Hypothalamus (tissue), 51 donors: ENCODE measurements at places on chromosomes 11 and 22.

- no peak for DNase-seq
Measured at GRCh38 chr11:12167061-12168000, 56.9 kb downstream of the MICAL2 start.

DNA sequence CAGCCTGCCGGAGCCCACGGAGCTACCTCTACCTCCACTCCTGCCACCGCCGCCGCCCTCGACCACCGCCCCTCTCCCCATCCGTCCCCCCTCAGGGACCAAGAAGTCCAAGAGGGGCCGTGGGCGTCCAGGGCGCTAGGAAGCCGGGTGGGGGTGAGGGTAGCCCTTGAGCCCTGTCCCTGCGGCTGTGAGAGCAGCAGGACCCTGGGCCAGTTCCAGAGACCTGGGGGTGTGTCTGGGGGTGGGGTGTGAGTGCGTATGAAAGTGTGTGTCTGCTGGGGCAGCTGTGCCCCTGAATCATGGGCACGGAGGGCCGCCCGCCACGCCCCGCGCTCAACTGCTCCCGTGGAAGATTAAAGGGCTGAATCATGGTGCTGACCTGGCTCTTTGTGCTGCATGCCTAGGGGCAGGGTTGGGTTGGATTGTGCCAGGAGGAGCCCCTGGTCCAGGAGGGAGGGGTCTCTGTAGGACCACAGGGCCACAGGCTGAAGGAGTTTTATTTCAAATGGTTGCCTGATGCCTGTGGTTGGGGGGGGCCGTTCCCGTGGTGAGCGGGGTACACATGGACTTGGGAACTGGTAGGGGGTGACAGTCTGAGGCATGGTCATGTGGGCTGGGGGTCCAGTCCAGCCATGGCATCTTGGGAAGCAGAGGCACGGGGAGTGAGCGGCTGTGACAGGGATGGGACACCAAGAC is 2.3 kb downstream of the PTPRCAP start:
- DNase-seq: no peak

GRCh38 chr11:15737320-15737719 is 619.0 kb downstream of the SOX6 start:
- no peak for DNase-seq

DNA sequence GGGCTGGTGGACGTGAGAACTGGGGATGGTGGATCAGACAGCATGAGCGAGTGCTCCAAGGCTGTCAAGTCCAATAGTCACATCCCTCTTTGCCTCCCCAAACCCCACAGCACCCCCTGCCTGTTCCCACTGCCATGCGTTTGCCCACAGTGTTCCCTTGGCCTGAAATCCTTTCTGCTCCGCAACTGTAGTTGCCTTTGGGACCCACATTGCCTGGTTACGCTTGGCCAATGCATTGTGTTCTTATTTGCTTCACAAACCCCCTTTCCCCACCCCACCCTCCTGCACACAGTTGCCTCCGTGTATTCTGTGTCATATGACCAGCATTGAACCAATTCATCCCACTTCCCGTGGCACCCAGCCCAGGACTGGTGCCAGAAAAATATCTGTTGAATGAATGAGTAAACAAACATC is 2.1 kb upstream of the KIAA0930 start:
- peak; percentile 55 for DNase-seq

- no peak for DNase-seq
Measured at GRCh38 chr11:29125606-29126005, 891.2 kb downstream of the KCNA4 start.

DNA sequence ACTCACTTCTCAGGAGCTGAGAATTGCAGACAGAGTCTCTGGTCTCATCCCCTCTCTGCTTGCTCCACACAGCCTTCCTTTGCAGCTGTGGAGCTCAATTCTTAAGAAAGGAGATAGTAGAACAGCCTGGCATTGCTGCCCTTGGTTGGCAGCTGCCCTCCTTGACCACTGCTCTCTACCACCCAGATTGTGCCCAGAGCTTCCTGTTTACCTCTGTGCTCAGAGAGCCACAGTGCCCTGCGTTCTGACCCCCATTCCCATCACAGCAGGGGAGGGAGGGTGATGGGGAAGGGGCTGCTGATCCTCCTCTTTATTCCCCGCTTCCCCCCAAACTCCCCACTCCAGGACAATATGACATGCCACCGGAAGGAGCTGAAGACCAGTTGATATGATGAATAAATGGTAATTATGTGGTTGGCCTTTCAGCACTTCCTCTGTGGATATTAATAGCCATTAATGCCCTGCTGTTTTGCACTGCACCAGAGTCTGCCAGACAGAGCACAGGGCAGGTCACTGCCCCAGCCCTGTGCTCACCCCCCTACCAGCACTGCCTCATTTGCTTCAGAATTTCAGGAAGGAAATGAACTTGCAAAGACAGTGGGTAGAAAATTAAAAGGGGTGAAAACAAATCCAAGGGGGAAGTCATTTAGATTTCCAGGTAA is 426.8 kb upstream of the CADM1 start:
- no peak for DNase-seq

GRCh38 chr11:43644621-43645299 is 35.8 kb upstream of the HSD17B12 start:
- no peak for DNase-seq

- no peak for DNase-seq
Measured at GRCh38 chr11:36598051-36598450, at the start of gene RAG2. TSS of gene RAG2 (minus strand) at chr11:36598236. CDS start at chr11:36594168, 4,068 bp downstream.

- peak; percentile 66 for DNase-seq
Measured at GRCh38 chr11:63871962-63872799, 33.3 kb downstream of the MARK2 start.

DNA sequence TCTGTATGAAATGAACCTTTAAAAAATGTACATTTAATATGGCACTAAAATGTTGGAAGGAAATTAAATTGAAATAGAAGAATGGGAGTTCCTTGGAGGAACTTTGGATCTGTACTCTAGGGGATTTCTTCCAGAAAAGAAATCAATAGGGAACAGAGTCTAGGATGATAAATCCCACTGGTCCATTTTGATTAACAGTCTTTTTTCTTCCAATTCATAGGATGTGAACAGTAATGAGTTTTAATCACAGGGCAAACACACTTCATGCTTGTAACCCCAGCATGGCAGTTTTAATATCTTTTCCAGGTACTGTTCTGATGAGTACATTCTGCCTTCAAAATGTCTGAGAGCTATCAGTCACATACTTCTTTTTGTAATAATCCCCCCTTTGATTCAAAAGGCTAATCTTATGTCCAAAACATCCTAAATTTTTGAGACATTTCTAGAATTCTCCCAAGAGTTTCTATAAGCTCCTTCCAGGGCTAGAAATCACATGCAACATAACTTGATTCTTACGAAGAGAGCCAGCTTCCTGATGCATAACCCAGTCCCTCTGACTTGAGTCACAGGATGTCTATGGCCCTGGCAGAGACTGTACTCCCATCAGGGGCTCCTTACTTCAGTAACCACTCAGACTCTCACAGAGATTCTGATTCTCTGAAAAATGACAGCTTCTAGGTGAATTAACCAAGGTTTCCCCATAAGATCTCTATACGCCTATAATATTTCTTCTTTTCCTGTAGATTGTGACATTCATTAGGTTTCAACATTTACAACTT is 112.9 kb downstream of the SLC36A4 start:
- no peak for DNase-seq

- DNase-seq: no peak
Measured at GRCh38 chr11:76861490-76861953, 804 bp downstream of the ACER3 start.

GRCh38 chr11:56783448-56784041 is 35.0 kb upstream of the OR9G4 start:
- no peak for DNase-seq

DNA sequence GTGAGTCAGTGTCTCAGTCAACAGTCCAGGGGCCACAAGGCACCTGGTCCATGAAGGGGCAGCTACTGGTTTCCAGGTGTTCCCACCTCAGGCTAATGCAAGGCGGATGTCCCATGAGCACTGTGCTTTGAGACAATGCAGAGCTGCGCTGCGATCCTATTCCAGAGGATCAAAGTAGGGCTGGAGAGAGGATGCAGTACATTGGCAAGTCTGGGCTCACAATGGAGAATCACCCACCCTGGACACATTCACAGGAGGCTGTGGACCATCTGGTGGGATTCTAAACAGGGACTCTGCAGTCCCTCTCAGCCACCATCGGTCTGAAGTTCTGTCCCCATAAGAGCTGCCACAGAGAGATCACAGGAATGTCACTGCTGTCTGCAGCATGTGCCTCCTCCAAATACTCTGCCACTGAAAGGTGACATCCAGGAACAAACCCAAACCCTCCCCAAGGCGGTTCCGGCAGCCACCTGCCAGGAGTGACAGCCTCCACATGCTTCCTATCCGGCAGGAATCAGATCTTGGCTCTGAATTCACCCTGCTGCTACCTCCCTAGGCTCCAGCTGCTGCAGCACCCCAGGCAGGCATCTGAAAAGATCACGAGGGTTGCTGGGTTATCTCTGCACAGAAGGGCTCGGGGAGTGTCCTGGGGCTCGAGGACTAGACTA is 45.3 kb upstream of the SERPIND1 start:
- DNase-seq: no peak

DNA sequence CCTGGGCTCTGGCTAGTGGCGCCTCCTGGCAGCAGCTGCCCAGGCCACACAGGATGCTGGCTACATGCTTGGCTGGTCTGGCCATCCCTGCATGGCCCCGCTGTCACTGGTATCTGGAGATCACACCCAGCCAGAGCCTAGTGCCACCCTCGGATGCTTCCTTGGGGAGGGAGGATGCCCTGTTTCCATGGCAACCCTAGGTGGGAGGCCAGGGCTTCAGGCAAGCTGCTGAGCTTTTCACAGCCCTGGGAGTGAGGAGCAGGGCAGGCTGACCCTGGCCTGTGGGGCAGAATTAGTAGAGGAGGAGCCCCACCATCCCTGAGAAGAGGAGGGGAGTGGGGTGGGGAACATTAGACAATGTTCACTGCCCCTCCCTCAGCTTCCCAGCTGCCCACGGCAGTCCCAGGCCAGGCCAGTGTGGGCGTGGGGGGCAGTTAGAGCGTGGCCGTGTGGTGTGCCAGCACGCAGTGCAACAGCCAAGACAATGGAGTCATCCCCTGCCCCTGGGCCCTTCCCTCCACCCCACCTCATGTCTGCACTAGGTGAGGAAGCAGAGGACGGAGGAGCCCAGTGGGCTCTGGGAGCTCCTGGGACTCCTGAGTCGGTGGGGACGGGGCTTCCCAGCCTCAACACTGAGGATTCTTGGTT is 50.4 kb downstream of the PARVB start:
- no peak for DNase-seq

- no peak for DNase-seq
Measured at GRCh38 chr11:61710019-61710418, 29.8 kb downstream of the DAGLA start.

DNA sequence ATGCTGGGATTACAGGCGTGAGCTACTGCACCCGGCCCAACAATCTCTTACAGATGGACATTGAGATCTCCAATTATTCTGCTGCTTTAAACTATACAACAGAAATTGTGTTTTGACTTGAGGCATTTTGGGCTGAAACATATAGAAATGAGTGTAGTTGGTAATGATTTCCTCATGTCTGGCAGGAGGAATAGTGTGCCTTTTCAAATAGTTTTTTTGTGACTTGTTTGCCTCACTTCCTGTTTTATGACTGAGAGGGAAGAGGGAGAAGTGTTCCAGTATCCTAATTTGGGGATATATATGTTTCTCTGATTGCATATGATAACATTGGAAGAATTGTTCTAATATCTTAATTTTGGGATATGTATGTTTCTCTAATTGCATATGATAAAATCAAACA is 40.2 kb downstream of the EP300 start:
- no peak for DNase-seq

GRCh38 chr11:102114032-102114431 is 3.8 kb downstream of the YAP1 start:
- no peak for DNase-seq

- no peak for DNase-seq
Measured at GRCh38 chr11:121614636-121615240, 162.0 kb upstream of the SORL1-AS1 start.

GRCh38 chr22:42310291-42311015 is 40.0 kb upstream of the TCF20 start:
- no peak for DNase-seq

DNA sequence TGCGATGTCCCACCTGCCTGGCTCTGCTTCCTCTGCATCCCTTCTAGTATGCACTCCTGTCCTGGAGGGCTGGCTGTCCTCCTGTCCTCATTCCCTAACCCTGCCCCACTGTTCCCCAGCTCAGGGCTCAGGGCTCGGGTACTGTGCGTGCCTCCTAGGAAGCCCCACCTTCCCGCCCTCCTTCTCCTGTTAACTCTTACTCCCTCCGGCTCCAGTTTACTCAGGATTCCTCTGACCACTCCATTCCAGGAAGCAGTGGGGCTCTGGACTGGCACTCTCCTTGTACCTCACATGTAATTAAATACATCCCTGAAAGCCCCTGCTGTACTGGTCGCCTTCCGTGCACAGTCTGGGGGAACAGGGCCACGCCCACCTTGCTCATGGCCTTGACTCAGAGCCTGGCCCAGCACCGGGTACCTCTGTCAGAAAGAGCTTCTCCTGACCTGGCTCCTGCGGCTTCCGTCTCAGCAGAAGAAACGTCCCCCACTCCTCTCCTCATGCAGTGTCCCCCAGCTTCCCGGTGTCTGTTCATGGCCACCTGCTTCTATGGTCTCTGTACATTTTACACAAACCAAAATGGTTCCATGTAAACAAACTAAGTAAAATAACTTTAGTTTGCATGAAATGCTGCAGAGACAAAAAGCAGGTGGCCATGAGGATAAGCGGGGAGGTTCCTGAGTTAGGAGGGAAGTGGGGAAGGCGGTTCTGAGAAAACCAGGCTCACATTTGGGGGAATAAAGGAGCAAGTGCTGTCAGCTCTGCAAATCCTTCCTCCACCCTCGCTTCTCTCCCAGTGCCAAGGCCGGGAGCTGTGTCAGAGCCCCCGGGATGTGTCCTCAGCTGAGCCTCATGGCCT is 445.9 kb downstream of the BRD1 start:
- DNase-seq: no peak

GRCh38 chr11:23455321-23455891 is 595.1 kb upstream of the CCDC179 start:
- no peak for DNase-seq

DNA sequence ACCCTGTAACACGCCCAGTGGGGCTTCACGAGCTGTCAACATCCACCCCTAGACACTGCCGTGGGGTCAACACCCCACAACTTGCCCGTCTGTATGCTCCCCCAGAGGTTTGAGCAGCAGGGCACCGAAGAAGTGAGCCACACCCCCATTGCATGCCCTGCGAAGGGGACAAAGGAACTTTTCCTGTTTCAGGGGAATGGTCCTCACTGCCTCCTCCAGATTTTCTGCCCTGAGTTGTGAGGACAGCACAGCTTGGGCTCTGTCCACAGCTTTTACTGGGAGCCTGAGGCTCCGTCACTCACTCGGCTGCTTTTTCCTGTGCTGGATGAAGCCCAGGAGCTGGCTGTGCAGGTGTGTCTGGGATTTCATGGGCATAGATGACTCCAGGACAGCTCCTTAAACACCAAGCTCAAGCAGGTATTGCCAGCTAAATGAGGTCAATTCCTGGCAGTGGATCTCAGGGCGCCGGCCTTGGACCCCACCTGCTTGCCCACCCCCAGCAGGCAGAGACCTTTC is 40.2 kb upstream of the CCDC188 start:
- no peak for DNase-seq
